ENCODE measurements at places on chromosomes 4 and X.

DNA sequence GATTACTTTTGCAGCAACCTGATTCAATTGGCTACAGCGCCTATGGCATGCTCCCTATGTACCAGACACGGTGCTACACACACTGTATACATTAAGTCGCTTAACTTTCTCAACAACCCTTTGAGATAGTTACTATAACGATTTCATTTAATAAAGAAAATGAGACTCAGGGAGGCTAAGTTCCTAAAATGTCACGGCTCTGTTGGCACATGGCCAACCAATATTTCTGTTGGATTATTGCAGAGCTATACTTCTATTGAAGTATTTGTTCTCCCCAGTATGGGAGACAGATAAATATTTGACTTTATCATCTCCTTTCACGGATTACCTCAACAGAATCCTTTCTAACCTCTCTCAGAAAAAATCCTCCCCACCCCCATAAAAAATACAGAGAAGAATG lies 25.3 kb downstream of the CLNK start:
- no peak for DNase-seq

- DNase-seq = no peak
These were observed at the start of gene VEGFD for GRCh38 chrX:15384304-15384703. VEGFD (minus strand) TSS chrX:15384413; CDS start chrX:15383946, 467 bp downstream.

- DNase-seq = no peak
These were observed 76.2 kb upstream of the ESX1 start for GRCh38 chrX:104330966-104331365.

DNA sequence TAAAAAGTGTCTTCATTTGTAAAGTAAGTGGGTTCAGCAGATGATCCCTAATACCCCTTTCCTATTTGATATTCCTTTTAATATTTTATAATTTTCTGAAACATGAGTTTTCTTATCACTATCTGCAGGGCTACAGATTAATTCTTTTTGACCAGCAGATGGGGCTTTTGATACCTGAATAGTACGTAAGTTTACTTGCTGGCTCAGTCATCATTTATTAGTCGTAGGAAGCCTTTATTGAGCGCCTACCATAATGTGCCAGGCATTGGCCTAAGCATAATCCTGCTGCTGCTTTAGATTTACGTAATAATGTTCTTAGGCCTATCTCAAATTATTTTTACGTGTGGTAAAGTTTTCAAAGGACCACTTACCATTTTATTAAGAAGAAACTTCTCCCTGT lies 33.1 kb downstream of the OSTC start:
- DNase-seq = no peak

DNA sequence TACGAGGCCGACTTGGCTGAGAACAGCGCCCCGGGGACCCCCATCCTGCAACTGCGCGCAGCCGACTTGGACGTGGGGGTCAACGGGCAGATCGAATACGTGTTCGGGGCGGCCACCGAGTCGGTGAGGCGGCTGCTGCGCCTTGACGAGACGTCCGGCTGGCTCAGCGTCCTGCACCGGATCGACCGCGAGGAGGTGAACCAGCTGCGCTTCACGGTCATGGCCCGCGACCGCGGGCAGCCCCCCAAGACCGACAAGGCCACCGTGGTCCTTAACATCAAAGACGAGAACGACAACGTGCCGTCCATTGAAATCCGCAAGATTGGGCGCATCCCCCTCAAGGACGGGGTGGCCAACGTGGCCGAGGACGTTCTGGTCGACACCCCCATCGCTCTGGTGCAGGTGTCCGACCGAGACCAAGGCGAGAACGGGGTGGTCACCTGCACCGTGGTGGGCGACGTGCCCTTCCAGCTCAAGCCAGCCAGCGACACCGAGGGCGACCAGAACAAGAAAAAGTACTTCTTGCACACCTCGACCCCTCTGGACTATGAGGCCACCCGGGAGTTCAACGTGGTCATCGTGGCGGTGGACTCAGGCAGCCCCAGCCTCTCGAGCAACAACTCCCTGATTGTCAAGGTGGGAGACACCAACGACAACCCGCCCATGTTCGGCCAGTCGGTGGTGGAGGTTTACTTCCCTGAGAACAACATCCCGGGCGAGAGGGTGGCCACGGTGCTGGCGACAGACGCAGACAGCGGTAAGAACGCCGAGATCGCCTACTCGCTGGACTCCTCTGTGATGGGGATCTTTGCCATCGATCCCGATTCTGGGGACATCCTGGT lies 2.4 kb downstream of the PCDH7 start:
- no peak for DNase-seq

- no peak for DNase-seq
These were observed 151.2 kb upstream of the KLF3 start for GRCh38 chr4:38512840-38513239.

- no peak for DNase-seq
These were observed 18.5 kb downstream of the DDX60L start for GRCh38 chr4:168461821-168462220.
